MCF 10A (cell line): ENCODE measurements at places on chromosomes 12 and 14.

GRCh38 chr12:47160316-47161244, 80.8 kb upstream of the AMIGO2 start:
- no peaks in the 10 kb centered on the region for H3K27me3 ChIP-seq
- no peak overlapping the region for H3K27ac ChIP-seq
- peaks cover 6% of the 10 kb centered on the region for H3K4me1 ChIP-seq

DNA sequence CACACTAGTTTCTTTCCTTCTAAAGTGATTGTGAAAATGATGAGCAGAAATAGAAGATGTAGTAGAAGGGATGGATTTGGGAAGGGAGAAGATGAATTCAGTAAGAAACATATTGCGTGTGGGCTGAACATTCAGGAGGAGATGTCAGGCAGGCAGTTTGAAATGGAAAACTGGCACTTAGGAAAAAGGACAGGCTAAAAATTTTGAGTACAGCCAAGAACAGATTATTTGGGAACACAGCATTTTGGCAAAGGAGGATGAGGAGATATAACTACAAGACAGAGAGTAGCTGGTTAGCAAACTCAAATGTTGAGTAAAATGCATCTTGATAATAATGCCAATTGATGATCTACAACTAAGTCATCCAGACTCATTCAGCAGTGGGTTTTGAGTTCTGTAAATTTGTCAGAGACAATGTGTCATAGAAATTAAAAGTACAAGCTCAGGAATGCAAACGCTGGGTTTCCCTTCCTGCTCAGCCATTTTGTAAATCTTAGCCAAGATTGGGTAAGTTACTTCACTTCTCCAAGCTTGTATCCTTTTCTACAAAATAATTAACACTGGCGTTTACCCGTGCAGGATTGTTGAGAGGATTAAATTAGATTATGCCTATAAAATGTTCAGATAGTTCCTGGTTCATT, 255.0 kb downstream of the NAV3 start:
- peaks cover 7% of the 10 kb centered on the region for H3K36me3 ChIP-seq
- no peaks in the 10 kb centered on the region for H3K27me3 ChIP-seq
- H3K4me1 ChIP-seq = no peaks in the 10 kb centered on the region
- no peak for DNase-seq
- H3K27ac ChIP-seq = no peak overlapping the region

DNA sequence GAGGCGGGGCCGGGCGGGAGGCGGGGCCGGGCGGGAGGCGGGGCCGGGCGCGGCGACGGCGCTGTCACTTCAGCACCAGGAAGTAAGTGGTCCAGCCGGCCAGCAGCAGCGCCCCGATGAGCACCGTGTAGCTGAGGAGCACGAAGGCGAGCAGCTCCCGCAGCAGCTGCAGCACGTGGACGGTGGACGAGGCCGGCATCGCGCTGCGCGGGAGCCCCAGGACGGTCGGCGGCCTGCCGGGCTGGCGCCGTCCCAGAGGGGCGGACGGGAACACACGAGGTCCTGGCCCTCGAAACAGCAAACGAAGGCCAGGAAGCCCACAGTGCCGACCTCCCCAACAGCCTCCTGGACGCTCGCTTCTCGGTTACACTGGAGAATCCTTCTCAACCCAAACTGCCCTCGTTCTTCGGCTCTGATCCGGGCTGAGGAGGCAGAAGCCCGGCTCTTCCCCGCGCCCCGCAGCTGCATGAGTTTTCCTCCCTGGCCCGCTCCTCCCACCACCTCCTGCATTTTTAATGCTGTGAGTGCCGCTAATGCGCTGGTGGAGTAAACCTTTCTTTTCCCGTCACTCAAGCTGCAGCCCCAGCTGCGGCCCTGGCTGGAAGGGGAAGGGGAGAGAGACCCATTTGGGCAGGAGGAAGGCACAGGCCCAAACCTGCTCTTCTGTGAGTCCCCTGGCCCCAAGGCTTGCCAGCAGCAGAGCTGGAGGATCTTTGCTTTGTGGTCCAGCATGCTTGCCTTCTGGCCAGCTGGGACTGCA, 694 bp upstream of the DIABLO start:
- peaks cover 48% of the 10 kb centered on the region for H3K36me3 ChIP-seq
- peak overlapping the region; percentile 92 for H3K4me3 ChIP-seq
- no peak overlapping the region for H3K27ac ChIP-seq
- no peak for DNase-seq

DNA sequence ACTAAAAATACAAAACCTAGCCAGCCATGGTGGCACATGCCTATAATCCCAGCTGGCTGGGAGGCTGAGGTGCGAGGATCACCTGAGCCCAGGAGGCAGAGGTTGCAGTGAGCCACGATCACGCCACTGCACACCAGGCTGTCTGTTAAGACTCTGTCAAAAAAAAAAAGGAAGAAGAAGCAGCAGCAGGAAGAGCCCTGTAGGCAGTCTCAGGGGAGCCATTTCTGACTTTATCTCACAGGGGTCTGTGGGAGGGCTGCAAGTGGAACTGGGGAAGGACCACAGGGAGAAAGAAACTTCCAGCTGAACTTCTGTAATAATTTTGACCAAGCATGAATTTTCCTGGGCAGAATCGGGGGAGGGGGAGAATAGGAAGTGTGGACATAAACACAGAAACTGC, 32.7 kb downstream of the GARIN6 start:
- no peak overlapping the region for H3K4me3 ChIP-seq
- H3K27me3 ChIP-seq = no peaks in the 10 kb centered on the region
- no peaks in the 10 kb centered on the region for H3K4me1 ChIP-seq
- no peak overlapping the region for H3K27ac ChIP-seq
- DNase-seq = no peak

- no peak for DNase-seq
- H3K4me3 ChIP-seq = no peak overlapping the region
- no peaks in the 10 kb centered on the region for H3K36me3 ChIP-seq
- peaks cover 31% of the 10 kb centered on the region for H3K4me1 ChIP-seq
These were observed 4.1 kb downstream of the CLEC2B start for GRCh38 chr12:9864913-9865675.

- DNase-seq = no peak
- no peaks in the 10 kb centered on the region for H3K36me3 ChIP-seq
- H3K4me3 ChIP-seq = no peak overlapping the region
- H3K27me3 ChIP-seq = no peaks in the 10 kb centered on the region
- H3K4me1 ChIP-seq = peaks cover 23% of the 10 kb centered on the region
- no peak overlapping the region for H3K27ac ChIP-seq
These were observed 158.6 kb upstream of the CCND2 start for GRCh38 chr12:4114986-4115385.
